CD8-positive, alpha-beta memory T cell (primary cell): ENCODE measurements at places on chromosomes 4 and X. TPM values are rescaled to one million over a fixed set of nuclear protein-coding genes. Genes with fewer than 3 reads are reported as not detected.

The TMEM150C gene
- total RNA-seq: not detected

GRCh38 chrX:68872171-68872570, 43.4 kb downstream of the EFNB1 start:
- no peaks in the 10 kb centered on the region for H3K27me3 ChIP-seq
- H3K36me3 ChIP-seq: no peaks in the 10 kb centered on the region
- DNase-seq: no peak
- H3K27ac ChIP-seq: no peak overlapping the region
- no peak overlapping the region for H3K4me3 ChIP-seq

The MAGEA8 gene
- not detected for total RNA-seq

GRCh38 chr4:89995006-89995405, 100.4 kb downstream of the MMRN1 start:
- DNase-seq: no peak
- H3K4me3 ChIP-seq: no peak overlapping the region
- H3K27ac ChIP-seq: no peak overlapping the region
- no peaks in the 10 kb centered on the region for H3K27me3 ChIP-seq
